T-helper 9 cell (primary cell): ENCODE measurements at places on chromosomes 16 and 17.

DNA sequence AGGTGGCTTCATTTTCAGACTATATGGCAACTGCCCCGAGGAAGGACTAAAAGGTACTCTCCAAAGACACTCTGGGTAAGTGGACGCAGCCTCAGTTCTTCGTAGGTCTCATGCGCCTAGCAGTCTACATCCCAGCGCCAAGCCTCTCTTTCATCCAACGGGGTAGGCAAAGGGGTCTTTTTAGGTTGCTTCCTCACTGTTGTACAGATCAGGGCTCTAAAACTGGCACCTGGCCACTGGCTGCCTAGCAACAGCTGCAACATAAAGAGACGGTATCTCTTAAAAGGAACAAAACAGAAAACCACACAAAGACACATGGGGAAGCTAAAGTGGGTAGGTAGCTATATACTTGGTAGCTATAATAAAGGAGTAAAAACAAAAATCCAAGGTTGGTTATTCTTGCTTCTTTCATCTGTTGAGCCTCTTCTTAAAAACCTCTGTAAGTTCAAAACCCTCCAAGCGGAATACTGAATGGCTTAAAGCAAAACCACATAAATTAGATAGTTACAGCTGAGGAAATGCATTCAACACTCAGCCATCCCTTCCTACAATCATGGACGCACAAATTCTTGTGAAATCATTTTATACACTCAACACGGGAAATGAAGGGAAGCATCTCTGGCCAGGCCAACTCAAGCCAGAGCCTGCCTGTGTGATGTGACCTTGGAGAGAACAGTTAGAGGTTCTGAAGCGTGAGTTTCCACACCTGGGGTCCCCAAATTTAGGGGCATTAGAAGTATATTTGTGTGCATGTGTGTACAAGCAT, 22.7 kb downstream of the CYTH1 start:
- peak; percentile 70 for DNase-seq

GRCh38 chr16:49484451-49484849, 110.8 kb downstream of the C16orf78 start:
- DNase-seq, result no peak

DNA sequence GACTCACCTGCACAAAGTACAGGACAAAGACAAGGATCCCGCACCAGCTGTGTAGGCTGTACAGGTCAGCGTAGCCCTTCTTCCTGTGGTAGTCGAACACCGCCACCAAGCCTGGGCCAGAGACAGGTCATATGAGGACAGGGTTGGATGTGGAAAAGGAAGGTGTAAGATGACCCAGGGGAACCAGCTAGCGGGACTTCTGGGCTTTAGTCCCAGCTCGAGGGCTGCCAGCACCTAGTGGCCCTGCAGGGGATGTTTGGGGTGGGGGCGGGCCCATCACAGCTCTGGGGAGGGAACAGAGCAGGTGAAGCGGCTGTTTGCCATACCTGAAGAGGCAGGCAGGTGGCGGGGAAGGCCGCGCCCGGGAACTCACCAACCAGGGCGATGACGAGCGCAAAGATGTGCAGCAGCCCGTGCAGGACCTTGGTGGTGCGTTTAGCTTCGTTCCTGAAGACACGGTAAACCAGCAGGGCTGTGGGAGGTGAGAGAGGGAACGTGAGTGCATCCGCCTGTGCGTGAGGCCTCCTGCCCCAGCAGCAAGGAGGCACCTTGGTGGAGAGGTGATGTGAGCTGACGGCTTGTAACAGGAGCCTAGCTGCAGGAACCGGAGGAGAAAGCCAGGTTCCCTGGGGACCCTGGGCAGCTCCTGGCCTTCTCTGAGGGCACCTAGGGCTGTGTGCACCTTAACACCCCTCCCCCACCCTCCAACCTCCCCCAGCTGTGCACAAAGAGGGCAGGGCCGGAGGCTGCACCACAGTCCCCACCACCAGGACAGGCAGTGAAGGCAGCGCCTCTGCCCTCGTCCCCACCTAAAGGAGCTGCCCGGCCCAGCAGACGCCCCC, 10.2 kb downstream of the CYB561 start:
- no peak for DNase-seq

DNA sequence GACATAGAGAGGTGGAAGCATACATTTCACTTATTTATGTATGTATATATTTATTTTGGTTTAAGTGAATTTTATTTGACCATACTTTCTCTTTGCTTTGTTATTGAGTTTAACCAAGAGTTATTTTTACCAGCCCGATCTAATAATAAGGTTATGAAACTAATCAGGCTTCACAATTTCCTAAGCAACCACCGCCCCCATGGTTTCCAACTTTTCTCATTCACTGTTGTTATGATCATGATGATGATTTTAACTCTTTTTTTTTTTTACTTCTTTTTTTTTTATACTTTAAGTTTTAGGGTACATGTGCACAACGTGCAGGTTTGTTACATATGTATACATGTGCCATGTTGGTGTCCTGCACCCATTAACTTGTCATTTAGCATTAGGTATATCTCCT, 30.6 kb downstream of the DNAH9 start:
- DNase-seq, result no peak

DNA sequence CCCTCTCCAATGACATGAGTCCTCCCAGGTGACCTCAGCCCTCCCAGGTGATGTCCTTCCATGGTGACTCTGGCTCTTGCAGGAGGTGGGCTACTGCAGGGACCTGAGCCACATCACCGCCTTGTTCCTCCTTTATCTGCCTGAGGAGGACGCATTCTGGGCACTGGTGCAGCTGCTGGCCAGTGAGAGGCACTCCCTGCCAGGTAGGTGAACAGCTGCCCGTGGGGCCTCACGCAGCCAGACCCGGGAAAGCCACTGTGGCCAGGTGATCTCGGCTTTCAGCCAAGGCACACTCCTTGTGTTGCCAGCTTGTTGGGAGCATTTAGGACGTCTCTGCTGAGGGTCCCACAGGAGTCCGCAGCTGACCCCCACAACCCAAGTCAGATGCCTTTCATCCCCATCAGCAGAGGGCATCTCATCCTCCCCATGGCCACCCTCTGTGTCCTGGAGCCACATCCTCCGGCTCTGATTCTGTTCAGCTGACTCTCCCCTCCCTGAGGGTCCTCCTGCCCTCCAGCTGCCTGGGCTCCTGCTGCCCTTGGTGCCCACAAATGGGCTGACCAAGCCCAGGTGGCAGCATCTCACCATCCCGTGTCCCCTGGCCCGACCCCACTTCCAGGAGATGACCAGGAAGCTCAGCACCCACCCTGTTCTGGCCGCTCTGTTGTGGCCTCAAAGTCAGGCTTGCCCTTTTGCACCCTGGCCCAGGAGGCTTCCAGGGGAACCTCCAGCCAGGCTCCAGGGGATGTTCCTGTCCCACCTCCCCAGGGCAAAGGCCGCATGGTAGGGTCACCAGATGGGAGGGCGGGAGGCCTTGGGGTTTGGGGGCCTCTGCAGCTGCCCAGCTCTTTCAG, 20.1 kb downstream of the USP6 start:
- no peak for DNase-seq

- no peak for DNase-seq
Measured at GRCh38 chr17:1730326-1731193, 6.1 kb downstream of the WDR81 start.

- no peak for DNase-seq
Measured at GRCh38 chr16:78407191-78407590, 307.7 kb downstream of the WWOX start.

- DNase-seq, result no peak
Measured at GRCh38 chr17:69744512-69745070, 330.1 kb downstream of the MAP2K6 start.

- DNase-seq, result no peak
Measured at GRCh38 chr17:81403671-81404534, 8.6 kb downstream of the BAHCC1 start.

DNA sequence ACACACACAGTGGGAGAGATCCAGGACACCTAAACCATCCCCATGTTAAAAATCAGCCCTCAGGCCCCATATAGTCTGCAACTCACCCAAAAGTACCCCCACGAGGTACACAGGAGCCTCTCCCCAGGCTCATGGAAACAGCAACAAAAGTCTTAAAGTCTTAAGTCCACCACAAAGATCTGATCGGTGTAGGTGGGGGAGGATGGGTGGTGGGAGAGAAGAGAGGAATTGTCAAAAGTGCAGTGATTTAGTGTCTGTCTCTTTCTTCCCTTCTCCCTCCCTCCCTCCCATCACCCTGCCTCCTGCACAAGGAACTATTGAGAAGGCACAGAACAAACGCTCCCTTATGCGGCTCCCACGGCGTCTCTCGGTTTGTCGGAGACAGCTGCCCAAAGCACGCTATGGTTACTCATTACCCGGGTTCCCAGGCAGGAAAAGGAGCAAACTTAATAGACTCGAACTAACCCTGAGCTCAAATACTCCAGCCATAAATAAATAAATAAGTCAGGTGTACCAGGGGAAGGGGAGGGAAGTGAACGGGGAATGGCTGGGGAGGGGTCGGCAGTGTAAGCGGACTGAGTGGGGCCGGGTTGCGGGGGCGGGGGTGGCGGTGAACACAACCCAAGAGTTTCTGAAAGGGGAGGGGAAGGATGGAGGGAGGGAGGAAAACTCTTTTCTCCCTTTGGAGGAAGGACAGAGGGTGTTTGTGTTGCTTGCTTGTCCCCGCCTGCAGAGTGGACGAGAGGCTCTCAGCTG, 477.4 kb downstream of the SLC39A11 start:
- DNase-seq, result no peak

DNA sequence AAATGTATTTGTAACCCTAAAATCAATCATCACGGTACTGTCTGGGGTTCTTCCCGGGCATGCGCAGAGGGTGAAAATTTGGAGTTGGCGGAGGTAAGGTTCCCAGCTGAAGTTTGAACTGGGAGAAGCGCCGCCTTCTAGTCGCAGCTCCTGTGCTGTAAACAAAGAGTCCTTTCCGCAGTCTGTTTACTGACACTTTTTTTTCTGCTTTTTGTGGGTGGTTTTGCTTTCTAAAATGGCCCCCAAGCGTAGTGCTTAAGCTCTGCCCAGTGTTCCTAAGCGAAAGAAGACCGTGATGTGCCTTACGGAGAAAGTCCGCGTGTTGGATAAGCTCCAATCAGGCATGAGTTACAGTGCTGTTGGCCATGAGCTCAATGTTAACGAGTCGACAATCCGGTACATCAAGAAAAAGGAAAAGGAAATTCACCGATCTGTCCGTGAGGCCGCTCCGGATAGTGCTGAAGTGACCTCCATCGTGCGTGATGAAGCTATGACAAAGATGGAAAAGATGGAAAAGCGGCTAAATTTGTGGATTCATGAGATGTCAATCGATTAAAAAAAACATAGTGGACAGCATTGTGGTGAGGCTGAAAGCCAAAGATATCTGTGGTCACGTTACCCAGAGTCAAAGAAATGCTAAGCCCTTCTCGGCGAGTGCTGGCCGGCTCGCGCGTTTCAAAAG, 570 bp upstream of the CFDP1 start:
- peak; percentile 3 for DNase-seq

DNA sequence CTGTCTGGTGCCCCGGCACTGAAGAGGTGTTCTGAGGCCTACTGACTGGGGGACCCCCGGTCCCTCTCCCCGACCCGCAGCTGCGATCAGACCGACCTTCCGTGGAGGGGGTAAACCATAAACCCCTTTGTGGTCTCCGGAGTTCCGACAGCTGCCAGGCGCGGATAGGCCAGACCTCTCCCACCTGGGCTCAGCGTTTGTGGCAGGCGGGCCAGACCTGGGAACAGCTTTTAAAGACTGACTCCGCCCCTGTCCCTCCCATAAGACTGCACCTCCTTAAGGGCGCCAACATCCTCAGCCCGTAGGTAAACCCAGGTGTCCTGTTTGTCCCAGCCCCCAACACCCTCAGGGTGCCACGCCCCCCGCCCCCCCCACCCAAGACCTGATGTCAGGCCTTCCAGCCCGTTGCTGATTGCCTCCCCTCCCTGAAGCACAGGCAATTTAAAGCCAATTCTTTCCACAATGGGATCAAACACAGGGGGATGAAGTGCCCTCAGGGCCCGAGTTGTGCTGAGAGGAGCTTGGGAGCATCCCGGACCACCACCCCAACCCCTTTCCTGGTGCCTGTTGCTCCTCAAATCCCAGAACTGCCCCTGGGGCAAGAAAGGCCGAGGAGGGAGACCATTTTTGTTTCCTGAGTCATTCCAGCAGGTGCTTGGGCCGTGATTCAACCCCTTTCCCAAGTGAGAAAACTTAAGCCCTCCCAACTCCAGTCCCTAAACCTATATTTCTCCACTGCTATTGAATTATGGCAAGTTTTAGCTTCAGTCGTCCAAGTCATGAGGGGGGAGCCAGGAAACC, at the start of gene SOX15:
Gene SOX15, minus strand, starts transcription at position 204 of the 801 bp plus-strand sequence. CDS start 418 bp downstream, outside the sequence.
- no peak for DNase-seq

DNA sequence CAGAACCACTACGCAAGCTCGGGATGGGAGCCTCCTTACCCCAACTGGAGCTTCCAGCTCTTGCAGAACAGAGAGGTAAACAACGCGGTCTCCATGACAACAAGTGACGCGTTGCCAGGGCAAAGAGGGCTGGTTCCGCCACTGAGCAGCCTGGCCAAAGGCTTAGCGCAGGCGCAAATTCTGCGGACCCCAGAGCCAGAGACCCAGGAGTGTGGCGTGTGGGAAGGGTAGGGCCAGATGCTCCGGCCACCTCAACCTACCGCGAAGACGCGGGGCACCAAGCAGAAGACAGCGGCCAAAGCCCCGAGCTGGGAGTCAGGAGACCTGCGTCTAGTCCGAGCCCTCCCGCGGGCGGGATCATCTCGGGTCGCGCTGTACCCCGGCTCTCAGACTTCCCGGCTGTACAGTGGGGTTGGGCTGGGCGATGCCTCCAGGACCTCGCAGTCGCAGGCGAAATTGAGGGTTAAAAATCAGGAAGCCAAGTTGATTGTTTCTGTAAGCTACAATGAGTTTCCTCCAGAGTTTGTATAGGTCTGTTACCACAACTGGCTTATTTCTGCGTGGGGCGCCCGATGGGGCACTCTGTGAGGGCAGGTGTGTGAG, at the start of gene TEKT1:
Gene TEKT1, minus strand, starts transcription at position 69 of the 603 bp plus-strand sequence. CDS start 1,353 bp downstream, outside the sequence.
- peak; percentile 64 for DNase-seq

DNA sequence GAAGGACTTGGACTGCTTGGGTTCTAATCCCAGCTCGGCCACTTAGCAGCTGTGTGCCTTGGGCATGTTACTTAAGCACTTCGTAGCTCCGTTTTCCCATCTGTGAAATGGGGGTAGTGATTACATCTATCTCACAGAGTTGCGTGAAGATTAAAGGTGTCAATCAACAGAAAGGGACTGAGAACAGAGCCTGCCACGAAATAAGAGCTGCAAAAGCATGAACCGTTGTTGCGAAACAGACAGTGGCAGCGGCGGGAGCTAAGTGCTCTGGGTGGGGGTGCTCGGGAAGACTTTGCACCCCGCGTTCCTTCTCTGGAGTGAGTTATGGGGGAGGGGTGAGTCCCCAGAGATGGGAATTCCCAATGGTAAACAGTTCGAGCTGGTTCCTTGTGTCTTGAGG, 79.6 kb upstream of the LHX1 start:
- no peak for DNase-seq
